ENCODE measurements at places on chromosomes 5 and 9. TPM values are rescaled to one million over a fixed set of nuclear protein-coding genes. Genes with fewer than 3 reads are reported as not detected.
A peak's percentile ranks its signal among the peaks of the same experiment; 100 is the strongest.

- DNase-seq: no peak
- H3K36me3 ChIP-seq: no peaks in the 10 kb centered on the region
- no peak overlapping the region for H3K27ac ChIP-seq
- H3K4me3 ChIP-seq: no peak overlapping the region
- peaks cover 6% of the 10 kb centered on the region for H3K4me1 ChIP-seq
Observed at GRCh38 chr5:160466889-160467554, 45.4 kb downstream of the PTTG1 start.

GRCh38 chr5:177452688-177453638 lies 6.3 kb downstream of the PRR7 start:
- peaks cover 7% of the 10 kb centered on the region for H3K4me1 ChIP-seq
- no peak overlapping the region for H3K27ac ChIP-seq
- H3K4me3 ChIP-seq: no peak overlapping the region
- no peak for DNase-seq
- H3K36me3 ChIP-seq: no peaks in the 10 kb centered on the region

GRCh38 chr5:51598026-51598425 lies 214.8 kb downstream of the ISL1 start:
- H3K36me3 ChIP-seq: no peaks in the 10 kb centered on the region
- H3K27me3 ChIP-seq: no peaks in the 10 kb centered on the region
- H3K4me3 ChIP-seq: no peak overlapping the region
- no peaks in the 10 kb centered on the region for H3K4me1 ChIP-seq

DNA sequence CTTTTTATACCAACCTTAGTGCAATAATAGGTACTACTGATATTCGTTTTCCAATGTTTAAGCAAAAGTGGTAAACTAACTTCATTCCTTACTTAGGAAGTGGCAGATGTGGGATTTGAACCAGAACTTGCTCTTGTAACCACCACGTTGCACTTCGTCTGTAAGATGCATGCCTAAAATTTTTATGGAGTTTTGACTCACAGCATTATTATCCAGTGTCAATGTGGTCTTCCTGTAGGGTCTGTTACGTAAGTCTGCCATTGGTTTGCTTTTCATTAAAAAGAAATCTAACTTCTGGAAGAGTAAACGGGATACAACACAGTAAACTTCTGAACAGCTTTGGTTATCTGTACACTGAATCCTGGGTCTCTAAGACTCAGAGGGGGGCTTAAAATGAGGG lies 521.0 kb upstream of the WWC1 start:
- H3K27ac ChIP-seq: no peak overlapping the region
- H3K36me3 ChIP-seq: no peaks in the 10 kb centered on the region
- H3K27me3 ChIP-seq: no peaks in the 10 kb centered on the region

- no peak overlapping the region for H3K27ac ChIP-seq
- no peak overlapping the region for H3K4me3 ChIP-seq
- H3K27me3 ChIP-seq: no peaks in the 10 kb centered on the region
- H3K36me3 ChIP-seq: no peaks in the 10 kb centered on the region
- no peak for DNase-seq
- H3K4me1 ChIP-seq: peaks cover 10% of the 10 kb centered on the region
Observed at GRCh38 chr5:74762599-74762998, 4.3 kb downstream of the GFM2 start.

- no peaks in the 10 kb centered on the region for H3K4me1 ChIP-seq
- H3K27ac ChIP-seq: no peak overlapping the region
- H3K36me3 ChIP-seq: no peaks in the 10 kb centered on the region
- no peaks in the 10 kb centered on the region for H3K27me3 ChIP-seq
- no peak overlapping the region for H3K4me3 ChIP-seq
- DNase-seq: no peak
Observed at GRCh38 chr5:13921578-13921977, 22.9 kb downstream of the DNAH5 start.

GRCh38 chr5:175015028-175015685 lies 290.8 kb downstream of the MSX2 start:
- no peak for DNase-seq
- no peaks in the 10 kb centered on the region for H3K4me1 ChIP-seq
- no peaks in the 10 kb centered on the region for H3K27me3 ChIP-seq
- no peaks in the 10 kb centered on the region for H3K36me3 ChIP-seq

- no peak for DNase-seq
- no peak overlapping the region for H3K27ac ChIP-seq
- no peaks in the 10 kb centered on the region for H3K27me3 ChIP-seq
- H3K36me3 ChIP-seq: no peaks in the 10 kb centered on the region
Observed at GRCh38 chr5:140140435-140140834, 14.7 kb downstream of the IGIP start.

- H3K4me1 ChIP-seq: peaks cover 3% of the 10 kb centered on the region
- no peak for DNase-seq
- H3K36me3 ChIP-seq: no peaks in the 10 kb centered on the region
- H3K4me3 ChIP-seq: no peak overlapping the region
- peaks cover 2% of the 10 kb centered on the region for H3K27me3 ChIP-seq
Observed at GRCh38 chr5:83632874-83633273, 87.8 kb downstream of the HAPLN1 start.

DNA sequence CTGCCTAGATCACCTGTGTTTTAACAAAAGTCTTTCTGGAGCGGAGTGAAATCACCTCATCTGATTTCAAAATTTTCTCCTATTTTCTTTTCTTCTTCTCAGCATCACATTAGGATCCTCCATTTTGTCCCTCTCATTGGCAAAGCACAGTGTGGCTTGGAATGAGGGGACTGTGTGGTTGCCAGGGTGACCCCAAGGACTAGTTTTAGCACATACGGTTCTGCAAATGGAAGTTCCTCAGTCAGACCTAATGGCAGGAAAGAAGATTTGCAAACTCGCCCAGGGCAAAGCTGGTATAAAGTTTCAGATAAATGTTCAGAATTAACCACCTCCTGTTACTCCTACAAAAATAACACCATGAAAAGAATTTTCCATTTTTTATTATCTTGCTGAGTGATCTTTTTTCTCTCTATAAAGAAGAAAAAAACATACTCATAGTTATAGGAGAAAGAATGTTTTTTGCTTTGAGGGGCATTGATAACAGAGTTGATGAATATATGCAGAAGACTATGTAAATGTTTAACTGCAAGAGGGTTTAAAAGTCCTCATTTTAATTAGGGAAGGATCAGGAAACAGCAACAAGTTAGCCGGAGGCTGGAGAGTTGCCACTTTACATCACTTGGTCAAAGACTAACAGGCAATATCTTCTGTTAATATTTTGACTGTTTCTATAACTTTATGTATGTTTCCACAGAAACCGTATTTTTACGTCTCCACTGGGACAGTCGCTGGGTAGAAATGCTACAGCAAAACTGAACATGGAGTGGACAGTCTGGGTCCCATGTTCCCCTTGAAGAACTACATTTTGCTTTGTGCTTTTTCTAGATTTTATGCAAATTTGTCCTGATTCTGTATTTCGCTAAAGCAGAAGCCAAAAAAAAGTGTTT lies 257.8 kb downstream of the NR2F1-AS1 start:
- H3K4me3 ChIP-seq: no peak overlapping the region
- H3K27me3 ChIP-seq: no peaks in the 10 kb centered on the region
- H3K27ac ChIP-seq: no peak overlapping the region

DNA sequence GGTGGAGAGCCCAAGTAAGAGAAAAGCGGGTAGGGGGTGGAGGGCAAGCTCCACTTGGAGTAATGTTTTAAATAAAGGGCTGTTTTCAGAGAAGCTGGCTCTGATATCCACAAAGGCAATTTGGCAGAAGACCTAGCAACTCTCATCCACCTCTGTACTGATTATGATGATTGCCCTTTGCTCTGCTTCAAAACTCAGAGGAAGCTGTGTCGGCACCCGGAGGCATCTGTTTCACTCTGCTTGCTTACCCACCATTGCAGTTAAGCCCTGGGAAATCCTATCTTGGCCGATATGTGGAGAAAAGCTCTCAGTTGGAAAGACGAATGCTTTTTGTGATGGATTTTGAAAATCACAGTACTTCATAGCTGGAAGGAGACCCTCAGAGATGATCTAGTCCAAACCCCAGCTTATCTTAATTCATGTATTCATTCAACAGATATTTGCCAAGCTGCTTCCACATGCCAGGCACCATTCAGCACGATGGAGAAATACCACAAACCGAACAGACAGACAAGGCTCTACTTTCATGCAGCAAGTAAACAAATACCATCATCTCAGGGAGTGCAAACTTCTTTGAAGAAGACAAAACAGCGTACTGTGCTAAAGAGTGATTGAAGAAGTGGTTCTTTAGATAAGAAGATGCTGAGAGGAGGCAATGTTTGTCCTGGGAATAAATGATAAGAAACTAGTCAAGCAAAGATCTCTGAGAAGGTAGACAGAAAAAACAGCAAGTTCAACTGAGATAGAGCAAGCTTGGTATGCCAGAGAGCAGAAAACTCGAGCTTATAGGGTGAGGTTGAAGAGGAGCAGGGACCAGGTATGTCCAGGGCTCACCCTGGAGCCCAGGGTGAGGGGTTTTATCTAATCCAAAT lies 140.4 kb upstream of the SPDL1 start:
- H3K4me1 ChIP-seq: no peaks in the 10 kb centered on the region
- no peak overlapping the region for H3K27ac ChIP-seq
- H3K36me3 ChIP-seq: no peaks in the 10 kb centered on the region
- H3K27me3 ChIP-seq: no peaks in the 10 kb centered on the region

GRCh38 chr9:34862043-34862442 lies 96.0 kb upstream of the PHF24 start:
- no peaks in the 10 kb centered on the region for H3K36me3 ChIP-seq
- H3K27me3 ChIP-seq: no peaks in the 10 kb centered on the region
- H3K4me1 ChIP-seq: no peaks in the 10 kb centered on the region
- no peak for DNase-seq
- H3K4me3 ChIP-seq: no peak overlapping the region
- no peak overlapping the region for H3K27ac ChIP-seq

GRCh38 chr5:102542057-102542456 lies 43.3 kb upstream of the SLCO6A1 start:
- H3K4me1 ChIP-seq: no peaks in the 10 kb centered on the region
- no peak for DNase-seq
- no peaks in the 10 kb centered on the region for H3K36me3 ChIP-seq
- H3K27ac ChIP-seq: no peak overlapping the region

GRCh38 chr5:65769539-65769938 lies 47.5 kb downstream of the NLN start:
- no peak overlapping the region for H3K4me3 ChIP-seq
- no peaks in the 10 kb centered on the region for H3K27me3 ChIP-seq
- H3K36me3 ChIP-seq: no peaks in the 10 kb centered on the region
- peaks cover 1% of the 10 kb centered on the region for H3K4me1 ChIP-seq
- no peak for DNase-seq

GRCh38 chr5:55636683-55637082 lies 75.4 kb downstream of the SLC38A9 start:
- peaks cover 15% of the 10 kb centered on the region for H3K4me1 ChIP-seq
- no peaks in the 10 kb centered on the region for H3K27me3 ChIP-seq
- no peak overlapping the region for H3K27ac ChIP-seq
- DNase-seq: peak; percentile 28
- H3K4me3 ChIP-seq: no peak overlapping the region

DNA sequence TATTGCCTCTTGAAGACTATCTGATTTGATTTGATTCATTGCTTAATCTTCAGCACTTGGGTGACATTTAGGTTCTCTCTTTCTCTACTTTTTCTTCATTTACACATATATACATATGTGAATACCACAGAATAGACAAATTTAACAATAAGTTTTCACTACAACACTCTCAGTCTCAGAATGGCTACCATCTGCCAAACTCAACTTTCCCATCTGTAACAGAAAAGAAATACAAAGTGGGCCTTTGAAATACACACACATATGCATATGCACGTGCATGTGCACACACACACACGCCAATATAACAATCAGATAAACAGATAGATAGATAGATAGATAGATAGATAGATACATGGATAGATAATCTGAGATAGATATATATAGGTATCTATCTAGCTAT lies 762.8 kb upstream of the NUDT12 start:
- H3K4me3 ChIP-seq: no peak overlapping the region
- no peak for DNase-seq

- no peaks in the 10 kb centered on the region for H3K36me3 ChIP-seq
- peaks cover 18% of the 10 kb centered on the region for H3K4me1 ChIP-seq
- no peak for DNase-seq
- H3K4me3 ChIP-seq: no peak overlapping the region
Observed at GRCh38 chr9:113611461-113612215, 148.1 kb downstream of the RGS3 start.

- H3K36me3 ChIP-seq: no peaks in the 10 kb centered on the region
- H3K27ac ChIP-seq: no peak overlapping the region
- H3K27me3 ChIP-seq: no peaks in the 10 kb centered on the region
Observed at GRCh38 chr9:136278894-136279293, 25.0 kb downstream of the CCDC187 start.

Gene PGM5
- 16.2 TPM for total RNA-seq

Gene RMI1
- 4.0 TPM for total RNA-seq

Gene MAST4
- total RNA-seq: 56.2 TPM

Gene SHOC1
- 0.05 TPM for total RNA-seq

Gene TMOD1
- total RNA-seq: 75.7 TPM

Measured in ovary (tissue), 10 donors.